ENCODE measurements at places on chromosomes 13 and 19. TPM values are rescaled to one million over a fixed set of nuclear protein-coding genes. Genes with fewer than 3 reads are reported as not detected.

TEAD2 gene
- 17.3 TPM for total RNA-seq

KLK3 gene
- total RNA-seq = not detected

TPTE2 gene
- total RNA-seq = not detected

MBD3L1 gene
- not detected for total RNA-seq

CGB3 gene
- total RNA-seq = not detected

CLDND2 gene
- total RNA-seq = 3.3 TPM
